ENCODE measurements at places on chromosomes 7 and 10. TPM values are rescaled to one million over a fixed set of nuclear protein-coding genes. Genes with fewer than 3 reads are reported as not detected.

The SPOCK2 gene
- total RNA-seq, result 212 TPM

The WIPF3 gene
- 110 TPM for total RNA-seq

DNA sequence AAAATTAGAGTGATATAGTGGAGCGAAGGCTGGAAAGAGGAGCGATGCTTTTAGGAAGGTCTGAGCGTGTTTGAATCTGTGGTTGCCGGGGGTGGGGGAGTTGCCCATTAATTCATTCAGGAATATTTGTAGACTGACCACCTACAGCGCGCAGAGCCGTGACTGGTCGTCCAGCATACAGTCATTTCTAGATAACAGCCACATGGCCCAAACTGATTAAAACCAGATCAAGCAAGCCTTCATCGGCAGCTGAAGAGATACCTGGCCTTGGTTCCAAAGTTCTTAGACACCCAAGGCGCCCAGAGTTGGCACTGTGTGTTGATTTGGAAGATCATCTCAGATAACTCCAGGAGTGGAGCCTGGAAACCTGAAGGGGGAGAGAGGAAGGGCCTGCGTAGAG lies 1.7 kb downstream of the PROSER2 start:
- H3K27ac ChIP-seq, result no peak overlapping the region
- no peak overlapping the region for H3K4me3 ChIP-seq
- no peaks in the 10 kb centered on the region for H3K27me3 ChIP-seq
- DNase-seq, result no peak
- H3K36me3 ChIP-seq, result no peaks in the 10 kb centered on the region

DNA sequence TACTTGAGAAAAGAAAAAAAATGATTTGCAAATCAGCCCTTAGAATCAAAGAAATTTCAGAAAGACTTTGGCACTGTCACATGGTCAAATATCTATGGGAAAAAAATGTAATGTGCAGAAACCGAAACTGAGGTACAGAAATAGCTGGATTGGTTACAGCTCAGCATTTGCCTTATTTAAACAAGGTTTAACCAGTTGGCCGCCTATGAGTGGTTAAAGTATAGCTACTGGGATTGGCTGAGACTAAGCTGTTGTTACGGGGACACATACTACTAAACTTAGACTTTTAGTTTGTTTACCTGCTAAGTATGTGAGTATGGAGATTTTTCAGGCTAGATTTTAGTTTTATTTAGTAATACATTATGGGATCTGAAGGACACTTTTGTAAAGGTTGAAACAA lies 38.6 kb downstream of the SFTPD start:
- no peak overlapping the region for H3K27ac ChIP-seq
- no peaks in the 10 kb centered on the region for H3K4me1 ChIP-seq
- no peaks in the 10 kb centered on the region for H3K36me3 ChIP-seq
- no peaks in the 10 kb centered on the region for H3K27me3 ChIP-seq

DNA sequence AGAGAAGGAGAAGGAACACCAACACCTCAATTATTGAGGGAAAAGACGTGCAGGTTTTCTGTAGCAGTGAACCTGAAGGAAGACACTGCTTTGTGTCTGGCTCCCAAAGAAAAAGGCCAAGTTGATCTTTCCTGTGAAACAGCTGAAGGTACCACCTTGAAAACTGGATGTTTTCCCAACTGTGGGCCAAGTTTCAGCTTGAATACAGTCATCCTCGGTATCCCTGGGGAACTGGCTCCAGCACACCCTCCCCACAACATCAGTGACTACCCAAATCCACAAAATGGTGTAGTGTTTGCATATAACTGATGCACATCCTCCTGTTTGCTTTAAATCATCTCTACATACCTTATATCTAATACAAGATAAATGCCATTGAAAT lies 297.0 kb upstream of the PITRM1 start:
- H3K36me3 ChIP-seq, result no peaks in the 10 kb centered on the region
- peaks cover 21% of the 10 kb centered on the region for H3K4me1 ChIP-seq
- H3K27me3 ChIP-seq, result no peaks in the 10 kb centered on the region
- DNase-seq, result no peak
- H3K4me3 ChIP-seq, result no peak overlapping the region

- no peaks in the 10 kb centered on the region for H3K27me3 ChIP-seq
- H3K36me3 ChIP-seq, result no peaks in the 10 kb centered on the region
Measured at GRCh38 chr7:22990588-22990949, 23.4 kb downstream of the HYCC1 start.

DNA sequence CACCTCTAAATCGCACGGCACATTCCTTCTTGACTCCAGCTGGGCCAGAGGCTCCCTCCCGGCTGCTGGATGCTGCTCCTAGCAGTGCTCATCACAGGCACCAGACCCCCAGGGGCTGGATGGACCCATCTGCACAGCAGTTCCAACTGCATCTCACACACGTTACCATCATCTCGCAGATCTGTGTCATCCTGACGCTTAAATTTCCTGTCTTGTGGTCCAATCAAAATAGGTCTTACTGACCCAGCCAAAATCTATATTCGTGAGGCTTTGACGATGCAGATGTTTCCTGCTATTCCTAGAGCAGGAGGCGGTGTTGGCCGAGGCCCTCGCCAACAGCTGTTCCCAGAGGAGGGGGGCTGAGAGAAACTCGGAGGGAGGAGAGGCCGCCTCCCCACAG lies 108.0 kb downstream of the MKI67 start:
- H3K27ac ChIP-seq, result no peak overlapping the region
- no peak overlapping the region for H3K4me3 ChIP-seq
- H3K4me1 ChIP-seq, result no peaks in the 10 kb centered on the region
- no peaks in the 10 kb centered on the region for H3K27me3 ChIP-seq
- DNase-seq, result no peak

All from testis (tissue), 5 donors.